ENCODE measurements at places on chromosomes 5 and 9. TPM values are rescaled to one million over a fixed set of nuclear protein-coding genes. Genes with fewer than 3 reads are reported as not detected.

- H3K27ac ChIP-seq = no peak overlapping the region
- no peak for DNase-seq
- H3K4me3 ChIP-seq = no peak overlapping the region
- peaks cover 13% of the 10 kb centered on the region for H3K27me3 ChIP-seq
- H3K4me1 ChIP-seq = peaks cover 19% of the 10 kb centered on the region
- no peaks in the 10 kb centered on the region for H3K36me3 ChIP-seq
Observed at GRCh38 chr5:135320718-135321484, 78.1 kb downstream of the MACROH2A1 start.

DNA sequence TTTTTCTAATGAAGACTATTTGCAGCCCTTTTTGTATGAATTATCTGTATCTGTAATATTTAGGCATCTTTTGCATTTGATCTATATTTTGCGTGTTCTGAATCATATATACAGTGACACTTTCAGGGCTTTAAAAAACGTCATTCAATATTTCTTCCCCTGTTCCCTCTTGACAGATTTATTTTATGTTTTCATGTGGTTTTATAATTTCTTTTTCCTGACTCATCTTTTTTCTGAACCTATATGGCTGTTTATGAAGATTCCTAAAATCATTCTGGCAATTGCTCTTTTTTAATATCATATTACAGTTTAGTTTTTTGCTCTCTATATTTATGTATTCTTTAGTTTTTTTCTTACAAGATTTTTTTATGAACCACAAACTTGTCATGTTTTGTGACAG is 67.6 kb downstream of the SMARCA2 start:
- H3K4me3 ChIP-seq = no peak overlapping the region

GRCh38 chr5:173689737-173690360 is 73.4 kb upstream of the BOD1 start:
- no peak for DNase-seq
- peak overlapping the region; percentile 24 for H3K4me3 ChIP-seq
- H3K36me3 ChIP-seq = no peaks in the 10 kb centered on the region
- H3K27ac ChIP-seq = peak overlapping the region; percentile 92

DNA sequence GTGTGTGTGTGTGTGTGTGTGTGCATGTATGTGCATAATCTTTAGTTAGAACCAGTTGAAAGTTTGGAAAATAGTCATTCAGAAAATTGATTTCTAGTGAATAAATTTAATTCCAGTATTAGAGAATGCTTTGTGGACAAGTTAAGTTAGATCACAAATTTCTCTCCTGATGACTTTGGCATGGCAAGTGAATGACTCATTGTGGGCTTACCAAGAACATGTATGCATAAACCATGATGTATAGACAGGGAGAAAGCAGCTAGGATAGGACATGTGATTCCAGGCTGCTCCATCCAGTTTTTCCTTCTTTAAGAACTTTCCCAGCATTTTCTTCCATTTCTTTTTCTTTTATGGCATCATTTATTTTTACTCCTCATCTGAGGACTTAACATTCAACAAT is 85.7 kb upstream of the SGCD start:
- H3K27me3 ChIP-seq = no peaks in the 10 kb centered on the region
- H3K4me1 ChIP-seq = peaks cover 7% of the 10 kb centered on the region
- no peak overlapping the region for H3K4me3 ChIP-seq
- H3K36me3 ChIP-seq = no peaks in the 10 kb centered on the region
- no peak overlapping the region for H3K27ac ChIP-seq

DNA sequence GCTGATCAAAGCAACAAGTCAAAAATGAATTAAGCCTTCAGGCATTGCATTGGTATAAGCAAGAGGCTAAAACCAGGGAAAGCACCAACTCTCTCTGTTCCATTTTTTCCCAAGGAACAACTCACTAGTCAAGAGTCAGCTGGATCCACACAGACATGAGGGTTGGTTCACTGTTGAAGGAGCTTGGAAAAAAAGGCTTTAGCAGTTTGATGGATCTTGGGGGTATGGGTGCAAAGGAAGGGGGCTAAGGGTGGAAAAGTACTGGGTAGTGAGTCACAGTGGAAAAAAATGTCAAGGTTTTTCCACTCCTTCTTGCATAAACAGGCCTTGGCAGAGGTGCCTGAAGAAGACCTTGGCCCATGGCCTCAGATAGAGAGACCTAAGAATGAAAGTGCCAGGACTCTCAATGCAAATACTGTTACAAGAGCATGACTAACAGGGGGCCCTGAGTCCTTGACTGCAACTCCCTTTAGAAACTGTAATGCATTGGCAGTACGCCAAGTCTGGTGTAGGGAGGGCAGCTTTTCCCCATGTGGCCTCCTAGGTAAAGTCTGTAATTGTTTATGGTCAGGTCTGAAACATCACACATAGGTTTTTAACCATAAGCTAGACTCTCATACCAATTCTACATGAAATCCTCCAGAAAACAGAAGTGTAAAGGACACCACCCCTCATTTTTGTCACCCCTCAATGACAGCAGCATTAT is 23.7 kb downstream of the ACTL7A start:
- H3K27ac ChIP-seq = no peak overlapping the region
- peaks cover 27% of the 10 kb centered on the region for H3K36me3 ChIP-seq
- peaks cover 7% of the 10 kb centered on the region for H3K4me1 ChIP-seq

- no peaks in the 10 kb centered on the region for H3K27me3 ChIP-seq
- H3K4me3 ChIP-seq = no peak overlapping the region
- DNase-seq = no peak
- H3K36me3 ChIP-seq = peaks cover 35% of the 10 kb centered on the region
Observed at GRCh38 chr5:6754766-6755165, 41.5 kb downstream of the TENT4A start.

GRCh38 chr9:121206516-121207370 is 5.1 kb upstream of the RAB14 start:
- H3K4me3 ChIP-seq = no peak overlapping the region
- no peak overlapping the region for H3K27ac ChIP-seq
- peaks cover 6% of the 10 kb centered on the region for H3K4me1 ChIP-seq
- H3K36me3 ChIP-seq = no peaks in the 10 kb centered on the region
- H3K27me3 ChIP-seq = peaks cover 5% of the 10 kb centered on the region

GRCh38 chr9:127155314-127155960 is 33.0 kb upstream of the ANGPTL2 start:
- no peak for DNase-seq
- peak overlapping the region; percentile 15 for H3K27ac ChIP-seq
- H3K4me3 ChIP-seq = no peak overlapping the region

- H3K4me1 ChIP-seq = no peaks in the 10 kb centered on the region
- H3K36me3 ChIP-seq = no peaks in the 10 kb centered on the region
- no peak overlapping the region for H3K27ac ChIP-seq
- no peak for DNase-seq
- H3K27me3 ChIP-seq = peaks cover 57% of the 10 kb centered on the region
Observed at GRCh38 chr5:586751-587285, 25.3 kb upstream of the CEP72 start.

DNA sequence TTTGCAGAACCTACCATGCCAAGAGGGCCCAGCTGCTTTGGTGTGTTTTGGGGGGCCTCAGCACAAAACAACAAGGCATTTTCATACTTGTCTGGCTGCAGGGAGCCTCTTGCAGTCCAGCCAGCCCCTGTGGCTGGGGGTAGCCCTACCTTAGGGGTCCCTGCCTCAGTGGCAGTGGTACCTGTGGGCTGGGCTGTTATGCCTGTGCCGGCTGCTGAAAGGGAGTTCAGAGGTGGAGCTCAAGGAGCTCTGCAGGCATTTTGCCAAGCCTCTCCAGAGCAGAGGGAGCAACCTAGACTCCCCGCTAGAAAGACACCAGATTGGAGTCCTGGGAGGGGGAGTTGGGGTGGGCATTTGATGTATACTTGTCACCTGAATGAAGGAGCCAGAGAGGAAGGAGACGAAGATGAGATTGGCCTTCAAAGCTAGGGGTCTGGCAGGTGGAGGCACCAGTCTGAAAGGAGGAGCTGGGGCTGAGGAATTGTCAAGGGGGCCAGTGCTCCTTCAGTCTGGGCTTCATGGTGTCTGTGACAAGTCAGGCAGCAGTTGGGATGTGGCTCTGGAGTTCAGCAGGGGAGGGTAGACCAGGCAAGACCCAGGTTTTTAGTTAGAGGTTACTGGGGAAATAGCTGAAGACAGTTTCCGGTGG is 1.5 kb downstream of the SHROOM1 start:
- H3K27ac ChIP-seq = peak overlapping the region; percentile 68
- H3K4me1 ChIP-seq = peaks cover 7% of the 10 kb centered on the region
- DNase-seq = no peak
- H3K36me3 ChIP-seq = no peaks in the 10 kb centered on the region

DNA sequence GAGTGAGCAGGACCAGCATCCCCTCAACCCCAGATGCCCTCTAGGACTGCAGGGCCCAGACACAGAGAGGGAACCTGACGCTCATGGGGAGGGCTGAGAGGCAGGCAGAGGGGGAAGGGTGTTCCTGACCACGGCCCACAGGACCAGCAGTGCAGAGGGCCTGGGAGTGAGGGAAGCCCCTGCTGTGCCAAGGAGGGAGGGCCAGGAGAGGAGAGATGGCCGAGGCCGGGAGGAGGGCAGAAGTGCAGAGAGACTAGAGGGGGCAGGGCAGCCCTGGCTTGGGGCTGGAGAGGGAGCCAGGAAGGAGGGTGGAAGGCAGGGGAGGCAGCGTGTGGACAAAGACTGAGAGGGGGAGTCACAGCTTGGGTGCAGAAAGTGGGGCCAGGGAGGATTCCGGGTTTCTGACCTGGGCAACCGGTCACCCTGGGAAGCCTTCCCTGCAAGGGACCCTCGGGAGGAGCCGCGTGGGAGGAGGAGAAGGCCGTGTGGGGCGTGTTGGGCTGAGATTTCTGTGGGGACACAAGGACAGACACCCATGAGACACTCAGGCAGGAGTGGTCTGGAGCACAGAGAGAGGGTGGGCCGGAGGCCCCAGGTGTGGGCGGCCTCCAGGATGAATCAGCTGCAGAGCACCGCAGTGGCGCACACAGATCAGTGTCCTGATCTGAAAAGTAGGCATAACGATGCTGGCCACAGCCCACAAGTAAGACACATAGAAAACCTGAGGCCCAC is 117.5 kb downstream of the ADAMTS2 start:
- peaks cover 4% of the 10 kb centered on the region for H3K27me3 ChIP-seq
- no peaks in the 10 kb centered on the region for H3K36me3 ChIP-seq
- peaks cover 1% of the 10 kb centered on the region for H3K4me1 ChIP-seq
- H3K27ac ChIP-seq = no peak overlapping the region
- H3K4me3 ChIP-seq = no peak overlapping the region

GRCh38 chr9:130739081-130739480 is 45.5 kb downstream of the EXOSC2 start:
- H3K4me3 ChIP-seq = no peak overlapping the region
- peaks cover 4% of the 10 kb centered on the region for H3K4me1 ChIP-seq
- no peak for DNase-seq

DNA sequence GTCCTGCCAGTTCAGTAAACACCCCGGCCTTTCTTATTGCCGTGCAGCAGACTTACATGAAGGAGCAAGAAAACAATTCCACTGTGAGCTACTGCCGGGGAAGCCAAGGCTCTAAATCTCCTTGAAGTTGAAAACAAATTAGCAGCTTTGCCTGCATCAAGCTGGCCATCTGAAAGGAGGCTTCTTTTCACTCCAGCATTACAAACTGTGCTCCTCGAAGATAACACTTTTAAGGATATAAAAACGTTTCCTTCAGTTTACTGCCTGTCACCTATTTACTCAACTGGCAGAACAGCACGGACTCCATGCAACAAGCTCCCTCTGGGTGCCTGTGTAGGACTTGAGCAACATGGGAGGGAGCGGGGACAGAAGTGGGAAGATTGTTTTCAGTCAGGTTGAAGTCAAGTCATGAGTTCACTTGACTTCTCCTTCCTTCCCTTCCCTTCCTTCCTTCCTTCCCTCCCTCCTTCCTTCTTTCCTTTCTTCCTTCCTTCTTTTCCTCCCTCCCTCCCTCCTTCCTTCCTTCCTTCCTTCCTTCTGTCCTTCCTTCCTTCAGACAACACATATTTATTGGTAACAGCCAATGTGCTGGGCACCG is 67.4 kb downstream of the ZNF608 start:
- H3K27me3 ChIP-seq = no peaks in the 10 kb centered on the region
- no peak overlapping the region for H3K4me3 ChIP-seq
- peaks cover 15% of the 10 kb centered on the region for H3K36me3 ChIP-seq
- peaks cover 76% of the 10 kb centered on the region for H3K4me1 ChIP-seq
- H3K27ac ChIP-seq = peak overlapping the region; percentile 76

DNA sequence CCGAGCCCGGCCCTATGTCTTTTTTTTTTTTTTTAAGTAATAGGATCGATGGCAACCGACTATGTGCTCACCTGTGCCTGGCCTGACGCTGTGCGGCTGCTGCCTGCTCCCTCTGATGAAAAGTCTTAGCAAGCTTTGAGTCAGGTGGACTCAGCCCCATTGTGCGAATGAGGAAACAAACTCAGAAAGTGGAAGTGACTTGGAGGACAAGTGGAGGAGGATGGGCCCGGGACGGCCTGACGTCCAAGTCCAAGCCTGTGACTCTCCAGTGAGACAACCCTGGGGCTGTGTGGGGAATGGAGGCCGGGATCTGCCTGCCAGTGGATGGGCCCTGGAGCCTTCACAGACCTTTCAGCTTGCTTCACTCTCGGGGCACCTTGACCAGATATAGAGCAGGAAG is 57.9 kb downstream of the EXD3 start:
- H3K36me3 ChIP-seq = peaks cover 20% of the 10 kb centered on the region
- H3K4me1 ChIP-seq = peaks cover under 1% of the 10 kb centered on the region
- no peak for DNase-seq

GRCh38 chr9:137161558-137162486 is 8.0 kb downstream of the LRRC26 start:
- H3K4me1 ChIP-seq = no peaks in the 10 kb centered on the region
- no peak overlapping the region for H3K27ac ChIP-seq
- no peak for DNase-seq

DNA sequence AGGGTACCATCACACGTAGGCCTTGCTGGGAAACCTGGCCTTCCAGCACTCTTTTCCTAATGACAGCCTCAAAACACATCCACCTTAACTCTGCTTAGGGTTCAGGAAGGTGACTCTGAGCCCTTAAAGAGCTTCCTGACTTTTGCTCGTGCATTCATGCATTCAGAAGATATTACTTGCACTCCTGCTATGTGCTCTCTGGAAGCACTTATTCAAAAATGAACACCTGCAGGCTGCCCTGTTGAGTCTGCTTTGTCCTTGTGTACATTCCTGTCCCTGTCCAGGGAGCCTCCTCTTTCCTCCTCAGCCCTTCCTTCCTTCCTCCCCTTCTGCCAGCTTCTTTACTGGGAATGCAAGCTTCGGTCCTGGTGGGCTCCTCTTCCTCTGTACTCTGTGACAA is 61.5 kb downstream of the SPRY4 start:
- no peaks in the 10 kb centered on the region for H3K27me3 ChIP-seq
- no peaks in the 10 kb centered on the region for H3K36me3 ChIP-seq
- no peak overlapping the region for H3K4me3 ChIP-seq
- peaks cover 11% of the 10 kb centered on the region for H3K4me1 ChIP-seq
- H3K27ac ChIP-seq = no peak overlapping the region

Gene ASPN
- not detected for total RNA-seq

Gene ADCY2
- total RNA-seq = 8.7 TPM

Gene EPB41L4A
- total RNA-seq = 37.7 TPM

Gene ZNF366
- not detected for total RNA-seq

Gene MRPL36
- total RNA-seq = 40.6 TPM

Gene SHISAL2B
- 0.51 TPM for total RNA-seq

Gene MZB1
- total RNA-seq = 0.24 TPM

Gene SLC46A2
- total RNA-seq = not detected

Gene MRNIP
- 61.4 TPM for total RNA-seq

Gene FAM169A
- 32.4 TPM for total RNA-seq

Gene ST8SIA4
- 5.5 TPM for total RNA-seq

Gene EQTN
- 1.1 TPM for total RNA-seq

Gene OLFM1
- total RNA-seq = 1.8 TPM

All from progenitor cell of endocrine pancreas (in vitro differentiated cells).